ENCODE measurements at places on chromosomes 6 and 20.

- DNase-seq = peak; percentile 77
Measured at GRCh38 chr6:68777956-68778355, 142.9 kb downstream of the ADGRB3 start.

DNA sequence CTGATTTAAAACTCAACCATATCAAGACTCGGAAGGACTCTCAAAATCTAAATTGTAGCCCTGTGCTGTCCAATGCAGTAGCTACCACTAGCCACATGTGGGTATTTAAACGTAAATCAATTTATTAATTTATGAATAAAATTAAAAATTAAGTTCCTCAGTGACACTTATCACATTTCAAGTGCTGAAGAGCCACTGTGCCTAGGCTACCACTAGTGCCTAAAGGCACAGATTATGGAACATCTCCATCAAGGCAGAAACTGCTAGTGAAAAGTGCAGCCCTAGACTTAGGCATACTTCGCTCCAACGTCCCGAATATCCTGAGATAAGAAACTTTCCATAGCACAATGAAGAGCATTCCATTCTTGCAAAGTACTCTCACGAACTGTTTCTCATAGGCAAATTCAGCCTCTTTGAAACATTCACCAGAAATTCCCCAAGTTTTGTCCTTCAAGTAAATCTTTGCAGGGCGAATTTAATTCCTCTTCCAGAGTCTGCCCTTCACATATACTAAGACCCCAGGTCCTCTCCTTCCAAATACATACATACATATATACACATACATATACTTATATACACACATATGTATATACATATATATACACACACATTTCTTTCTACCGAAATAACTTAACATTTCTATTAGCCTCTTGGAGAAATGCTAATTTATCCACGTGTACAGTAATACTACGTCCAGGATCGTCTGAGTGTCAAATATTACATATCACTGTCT, 1.3 kb downstream of the SUPT3H start:
- no peak for DNase-seq

DNA sequence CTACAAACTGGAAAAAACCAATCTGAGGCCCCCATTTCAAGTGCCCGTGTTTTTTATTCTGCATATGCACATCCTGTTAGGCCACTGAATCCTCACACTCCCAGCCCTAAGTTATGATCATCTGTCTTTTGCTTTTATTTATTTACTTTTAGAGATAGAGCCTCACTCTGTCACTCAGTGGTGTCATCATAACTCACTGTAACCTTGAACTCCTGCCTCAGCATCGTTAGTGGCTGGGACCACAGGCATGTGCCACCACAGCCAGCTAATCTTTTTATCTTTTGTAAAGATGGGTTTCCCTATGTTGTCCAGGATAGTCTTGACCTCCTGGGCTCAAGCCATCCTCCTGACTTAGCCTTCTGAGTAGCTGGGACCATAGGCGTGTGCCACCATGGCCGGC, 29.6 kb upstream of the CLDN20 start:
- no peak for DNase-seq

DNA sequence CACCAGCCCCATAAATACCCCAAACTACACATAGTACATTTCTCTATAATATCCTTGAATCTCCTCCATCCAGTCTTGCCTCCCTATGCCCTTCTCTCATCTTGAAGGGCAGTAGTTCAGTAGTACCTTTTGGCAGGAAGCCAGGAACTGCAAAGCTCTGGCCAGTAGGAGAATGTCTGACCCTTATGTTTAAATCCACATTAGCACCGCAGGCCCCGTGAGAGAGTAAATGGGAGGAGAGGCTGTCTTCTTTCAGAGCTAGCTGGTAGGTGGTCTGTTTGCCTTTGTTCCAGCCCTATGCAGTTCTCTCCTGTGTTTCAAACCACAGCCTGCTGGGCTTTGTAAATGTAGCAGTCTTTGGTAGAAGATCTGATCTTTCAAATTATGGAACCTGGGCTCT, 690.7 kb downstream of the DOK5 start:
- DNase-seq = no peak

DNA sequence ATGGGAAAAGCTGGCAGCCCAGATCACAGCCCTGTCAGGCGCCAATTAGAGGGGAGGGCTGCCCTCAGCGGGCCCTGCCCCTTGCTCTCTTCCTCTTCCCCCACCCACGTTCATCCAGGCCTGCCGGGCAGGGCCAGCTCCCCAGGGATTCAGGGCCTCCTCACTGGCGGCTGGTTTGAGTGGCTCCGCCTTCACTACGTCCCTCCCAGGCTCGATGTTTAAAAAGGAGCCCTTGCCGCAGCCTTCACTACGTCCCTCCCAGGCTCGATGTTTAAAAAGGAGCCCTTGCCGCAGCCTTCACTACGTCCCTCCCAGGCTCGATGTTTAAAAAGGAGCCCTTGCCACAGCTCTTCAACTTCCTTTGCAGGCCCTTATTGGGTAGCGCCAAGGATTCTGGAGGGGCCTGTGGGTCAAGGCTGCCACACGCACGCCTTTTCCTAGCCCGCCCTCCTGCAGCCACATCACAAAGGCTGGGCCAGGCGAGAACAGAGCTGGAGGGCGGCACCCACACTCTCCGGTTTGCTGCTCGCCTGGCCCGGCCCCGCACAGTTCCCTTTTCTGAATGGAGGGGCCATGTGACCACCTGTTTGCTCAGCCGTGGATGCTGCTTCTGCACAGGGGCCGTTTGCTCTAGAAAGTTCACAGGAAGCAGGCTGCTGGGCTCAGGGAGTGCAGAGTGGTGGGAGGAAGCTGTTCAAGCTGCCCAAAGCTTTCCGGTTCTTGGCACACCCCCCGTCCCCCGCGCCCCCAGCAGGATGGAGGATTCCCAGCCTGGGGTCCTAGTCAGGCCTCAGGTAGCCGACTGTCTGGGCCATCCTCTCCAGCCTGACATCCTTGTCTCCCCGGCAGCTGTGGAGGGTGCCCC, 1.6 kb downstream of the SLC17A9 start:
- peak; percentile 79 for DNase-seq

DNA sequence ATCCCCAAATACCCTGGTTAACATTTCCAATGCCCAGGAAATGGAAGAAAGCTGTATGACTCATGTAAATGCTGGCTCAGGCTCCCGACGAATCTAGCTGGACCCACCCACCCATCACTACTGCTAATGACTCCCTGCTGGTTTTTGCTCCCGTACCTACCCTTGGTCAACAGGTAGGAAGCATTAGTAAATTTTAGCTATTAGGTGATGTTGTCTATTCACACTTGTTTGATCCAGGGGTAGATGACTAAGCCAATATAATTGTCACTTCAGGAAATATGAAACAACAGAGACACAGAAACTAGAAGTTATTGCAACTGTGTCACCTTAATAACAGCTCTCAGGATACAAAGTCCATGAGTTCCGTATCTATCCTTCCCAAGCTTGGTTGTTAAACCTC, 94.4 kb upstream of the BEND6 start:
- no peak for DNase-seq

- DNase-seq = no peak
Measured at GRCh38 chr20:48203252-48203651, 418.0 kb upstream of the SULF2 start.

- DNase-seq = no peak
Measured at GRCh38 chr20:64116016-64116415, 8.7 kb upstream of the NPBWR2 start.

GRCh38 chr6:20364327-20364726, 37.4 kb upstream of the E2F3 start:
- no peak for DNase-seq

- no peak for DNase-seq
Measured at GRCh38 chr6:35178932-35179832, 34.6 kb upstream of the SCUBE3 start.

- DNase-seq = no peak
Measured at GRCh38 chr6:94548201-94548600, 1029.1 kb upstream of the MANEA start.

DNA sequence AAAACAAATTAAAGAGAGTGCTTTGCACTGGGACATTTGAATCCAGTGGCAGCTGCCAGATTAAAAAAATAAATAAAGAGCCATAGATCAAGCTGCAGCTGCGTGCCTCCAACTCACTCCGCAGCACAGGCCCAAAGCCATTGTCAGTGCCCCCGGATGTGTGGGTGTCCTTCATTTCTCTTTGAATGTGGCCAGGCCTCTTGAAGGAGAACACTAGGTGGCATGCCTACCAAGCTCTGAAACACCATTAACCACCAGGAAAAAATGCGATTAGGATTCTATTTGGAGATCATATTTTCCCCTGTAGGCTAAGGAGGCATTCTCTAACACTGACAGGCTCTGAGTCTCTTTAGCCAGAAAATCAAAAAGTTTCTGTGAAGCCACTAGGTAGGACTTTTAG, 549.8 kb downstream of the PRKN start:
- DNase-seq = peak; percentile 36

GRCh38 chr6:22570185-22570551, 802 bp downstream of the HDGFL1 start:
- no peak for DNase-seq

DNA sequence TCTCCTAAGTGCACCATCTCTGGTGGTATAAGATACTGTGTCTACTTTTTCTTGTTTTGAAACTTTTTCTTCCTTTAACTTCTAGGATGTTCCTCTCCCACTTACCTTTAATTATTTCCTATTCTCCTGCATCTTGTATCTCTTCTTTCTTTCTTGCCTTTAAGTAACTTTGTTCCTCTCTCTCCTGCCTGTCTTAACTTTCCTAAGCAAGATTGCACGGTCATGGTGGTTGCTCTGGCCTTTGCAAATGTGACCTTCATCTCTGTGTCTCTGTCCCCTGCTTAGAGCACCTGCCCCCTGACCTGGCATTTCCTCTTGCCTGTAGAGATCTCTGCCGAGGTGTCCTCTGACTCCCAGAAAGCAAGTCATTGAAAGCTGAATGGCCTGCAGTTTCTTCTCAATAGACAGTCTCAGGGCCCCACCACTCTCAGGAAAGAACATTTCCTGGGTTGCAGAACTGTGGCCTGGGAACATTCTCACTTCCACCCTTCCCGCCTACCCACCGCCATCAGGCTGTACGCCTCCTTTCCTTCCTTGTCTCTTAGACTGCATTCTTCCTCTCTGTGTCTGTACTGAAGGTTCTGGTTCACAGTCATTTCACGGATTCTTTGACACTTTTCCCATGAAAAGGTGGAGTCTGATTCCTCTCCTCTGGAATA, 12.8 kb downstream of the ZDHHC14 start:
- no peak for DNase-seq

- no peak for DNase-seq
Measured at GRCh38 chr20:62659488-62660239, 17.4 kb downstream of the SLCO4A1 start.

DNA sequence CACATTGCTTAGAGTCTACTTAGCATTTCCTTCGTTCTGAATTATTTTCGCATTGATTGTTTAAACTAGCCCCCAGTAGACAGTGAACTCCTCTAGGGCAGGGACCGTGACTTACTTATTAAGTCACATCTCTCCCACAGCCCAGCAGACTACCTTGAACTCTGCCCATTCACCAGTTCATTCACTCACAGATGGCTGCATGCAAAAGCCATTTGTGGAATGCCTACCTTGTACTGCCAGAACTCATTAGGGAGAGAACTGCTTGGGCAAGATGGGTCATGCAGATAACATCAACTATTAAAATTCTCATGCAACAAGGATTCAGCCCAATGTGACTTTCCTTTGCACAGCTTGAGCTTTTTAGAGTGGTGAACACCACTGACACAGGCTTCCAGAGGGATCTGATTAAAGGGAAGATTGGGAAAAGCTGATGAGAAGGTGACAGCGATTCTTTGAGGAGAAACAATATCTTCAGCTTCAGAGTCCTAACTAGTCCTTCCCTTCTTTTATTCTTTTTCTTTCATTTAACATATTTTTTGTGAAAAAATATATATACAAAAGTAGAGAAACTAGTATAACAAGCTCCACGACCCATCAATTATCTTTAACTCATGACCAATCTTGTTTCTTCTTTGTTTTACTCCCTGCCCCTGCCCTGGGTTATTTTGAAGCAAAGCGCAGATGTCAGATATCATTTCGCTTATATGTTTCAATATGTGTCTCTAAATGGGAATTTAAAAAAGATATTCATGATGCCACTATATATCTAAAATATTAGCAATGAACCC, 273.9 kb downstream of the CDC5L start:
- DNase-seq = no peak

- no peak for DNase-seq
Measured at GRCh38 chr6:136104556-136104955, 145.6 kb downstream of the MTFR2 start.
